ENCODE measurements at places on chromosomes 3 and 15. TPM values are rescaled to one million over a fixed set of nuclear protein-coding genes. Genes with fewer than 3 reads are reported as not detected.

GRCh38 chr3:29503958-29504357 is 223.1 kb downstream of the RBMS3 start:
- no peak for DNase-seq
- H3K4me1 ChIP-seq, result no peaks in the 10 kb centered on the region
- no peak overlapping the region for H3K27ac ChIP-seq
- no peaks in the 10 kb centered on the region for H3K27me3 ChIP-seq
- no peaks in the 10 kb centered on the region for H3K36me3 ChIP-seq
- H3K4me3 ChIP-seq, result no peak overlapping the region

The FRMD5 gene
- total RNA-seq, result 10.1 TPM

The HRG gene
- total RNA-seq, result not detected

GRCh38 chr15:81054236-81054635 is 53.5 kb downstream of the TLNRD1 start:
- no peak overlapping the region for H3K4me3 ChIP-seq
- no peaks in the 10 kb centered on the region for H3K4me1 ChIP-seq
- H3K36me3 ChIP-seq, result no peaks in the 10 kb centered on the region
- no peak overlapping the region for H3K27ac ChIP-seq
- no peaks in the 10 kb centered on the region for H3K27me3 ChIP-seq
- DNase-seq, result no peak

GRCh38 chr3:23959135-23959900 is 14.2 kb downstream of the NR1D2 start:
- peaks cover 10% of the 10 kb centered on the region for H3K36me3 ChIP-seq
- 0 out of 2 replicates have a peak overlapping the region, but pooled peaks have one; percentile 17 for H3K27ac ChIP-seq

DNA sequence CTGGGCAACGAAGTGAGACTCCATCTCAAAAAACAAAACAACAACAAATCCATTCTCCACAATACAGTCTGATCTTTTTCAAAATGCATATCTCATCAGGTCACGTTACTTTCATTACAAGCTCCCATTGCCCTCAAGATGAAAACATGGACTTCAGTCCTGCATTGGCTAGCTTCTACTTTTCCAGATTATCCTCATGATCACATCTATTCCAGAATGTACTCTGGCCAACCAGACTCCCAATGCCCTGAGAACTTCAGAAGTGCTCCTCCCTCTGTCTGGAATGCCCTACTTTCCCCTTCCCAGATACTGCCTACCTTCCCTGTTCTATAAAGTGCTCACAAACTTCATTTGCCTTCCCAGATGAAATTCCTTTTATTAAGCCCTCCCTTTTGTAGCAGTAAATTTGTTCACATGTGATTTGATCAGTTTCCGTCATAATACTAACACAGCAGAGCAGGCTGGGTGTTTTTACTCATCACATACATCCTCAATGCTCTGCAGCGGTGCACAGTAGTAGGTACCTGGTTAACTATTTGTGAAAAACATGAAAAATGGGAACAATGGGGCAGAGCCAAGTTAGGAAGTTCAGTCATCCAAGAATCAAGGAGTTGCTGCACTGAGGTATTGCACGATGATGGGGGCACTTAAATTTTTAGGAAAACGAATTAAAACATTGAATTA is 5.3 kb downstream of the RPL22L1 start:
- DNase-seq, result peak; percentile 18
- H3K27me3 ChIP-seq, result no peaks in the 10 kb centered on the region
- peak overlapping the region; percentile 84 for H3K27ac ChIP-seq
- peaks cover 31% of the 10 kb centered on the region for H3K36me3 ChIP-seq
- H3K4me1 ChIP-seq, result peaks cover 18% of the 10 kb centered on the region

DNA sequence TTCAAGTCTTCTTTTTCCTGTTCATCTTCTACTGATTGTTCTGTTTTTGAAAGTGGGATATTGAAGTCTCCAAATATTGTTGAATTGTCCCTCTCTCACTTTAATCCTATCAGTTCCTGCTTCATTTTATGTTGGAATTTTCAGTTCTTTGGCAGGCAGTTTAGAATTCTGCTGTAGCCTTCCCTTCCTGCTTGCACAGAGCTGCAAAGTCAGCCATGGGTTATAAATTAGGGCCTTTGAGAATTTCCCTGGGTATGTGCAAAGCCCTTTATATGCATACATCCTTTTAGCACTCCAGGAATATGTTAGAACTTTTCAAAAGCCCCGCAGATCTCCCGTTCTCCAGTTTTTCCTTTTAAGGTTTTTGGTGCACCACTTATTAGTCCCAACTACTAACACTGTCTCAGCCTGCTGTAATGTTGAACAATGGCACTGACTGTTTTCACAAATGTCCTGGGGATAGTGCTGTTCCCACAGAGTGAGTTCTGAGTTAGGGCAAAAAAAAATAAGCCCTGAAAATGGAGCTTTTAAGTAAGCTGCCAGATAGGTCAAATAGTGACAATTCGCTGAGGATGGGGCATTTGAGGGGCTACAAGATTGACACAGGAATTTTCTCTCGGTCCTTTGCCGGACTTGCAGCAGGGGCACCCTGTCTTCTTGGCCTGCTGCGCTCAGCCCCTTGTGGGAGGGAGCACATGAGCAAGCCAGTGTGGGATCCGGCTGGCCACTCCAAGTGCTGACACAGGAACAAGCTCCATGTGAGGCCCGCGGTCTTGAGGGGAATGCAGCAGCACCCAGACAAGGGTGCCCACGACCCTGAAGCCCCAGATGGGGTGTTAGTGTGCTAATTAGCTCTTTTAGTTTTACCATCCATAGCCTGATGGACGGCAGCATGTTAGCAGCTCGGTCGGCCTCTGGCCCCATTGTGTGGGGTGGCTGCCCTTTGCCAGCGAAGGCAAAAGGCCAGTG is 96.0 kb downstream of the VPS8 start:
- peak overlapping the region; percentile 95 for H3K27ac ChIP-seq
- no peaks in the 10 kb centered on the region for H3K27me3 ChIP-seq
- H3K36me3 ChIP-seq, result peaks cover 10% of the 10 kb centered on the region

DNA sequence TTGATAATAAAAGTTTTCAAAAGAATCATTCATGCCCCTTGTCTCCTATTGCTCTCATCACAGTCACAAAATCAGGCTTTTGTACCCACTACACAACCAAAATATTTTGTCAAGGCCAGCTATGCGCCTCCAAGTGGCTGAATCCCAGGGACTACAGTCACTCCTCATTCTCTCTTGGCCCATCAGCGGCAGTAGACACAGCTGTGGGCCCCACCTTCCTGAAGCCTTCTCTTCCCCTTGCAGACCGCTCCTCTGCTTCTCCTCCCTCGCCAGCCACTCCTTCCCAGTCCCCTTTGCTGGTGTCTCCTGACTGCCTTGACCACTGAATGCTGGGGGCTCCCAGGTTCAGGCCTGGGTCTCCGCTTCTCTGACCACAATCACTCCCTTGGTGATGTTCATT is 52.1 kb downstream of the LSM3 start:
- no peak overlapping the region for H3K4me3 ChIP-seq
- no peak overlapping the region for H3K27ac ChIP-seq
- no peaks in the 10 kb centered on the region for H3K36me3 ChIP-seq
- peaks cover 5% of the 10 kb centered on the region for H3K4me1 ChIP-seq
- H3K27me3 ChIP-seq, result no peaks in the 10 kb centered on the region
- no peak for DNase-seq

DNA sequence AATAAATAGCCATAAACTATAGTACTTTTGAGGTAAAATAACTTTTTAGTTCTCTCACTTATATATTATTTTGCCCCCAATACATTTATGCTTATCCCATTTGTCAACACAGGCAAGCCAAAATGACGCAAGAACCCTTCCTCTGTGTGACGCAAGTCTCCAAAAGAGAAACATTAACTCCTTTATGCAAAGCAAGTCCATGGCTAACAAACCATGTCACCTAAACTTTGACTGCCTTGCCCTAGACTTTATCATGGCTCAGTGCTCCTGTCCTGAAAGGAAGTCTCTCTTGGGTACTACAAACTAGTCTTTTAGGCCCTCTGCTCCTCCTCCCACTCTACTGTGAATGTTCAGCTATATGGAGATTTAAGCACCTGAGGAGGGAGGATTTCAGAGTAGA is 230.5 kb downstream of the UNC13C start:
- DNase-seq, result no peak
- no peak overlapping the region for H3K4me3 ChIP-seq
- H3K27ac ChIP-seq, result no peak overlapping the region
- 0 out of 2 replicates have a peak, but pooled peaks cover 6% of the 10 kb centered on the region for H3K36me3 ChIP-seq
- H3K4me1 ChIP-seq, result no peaks in the 10 kb centered on the region

The CLDN18 gene
- not detected for total RNA-seq

DNA sequence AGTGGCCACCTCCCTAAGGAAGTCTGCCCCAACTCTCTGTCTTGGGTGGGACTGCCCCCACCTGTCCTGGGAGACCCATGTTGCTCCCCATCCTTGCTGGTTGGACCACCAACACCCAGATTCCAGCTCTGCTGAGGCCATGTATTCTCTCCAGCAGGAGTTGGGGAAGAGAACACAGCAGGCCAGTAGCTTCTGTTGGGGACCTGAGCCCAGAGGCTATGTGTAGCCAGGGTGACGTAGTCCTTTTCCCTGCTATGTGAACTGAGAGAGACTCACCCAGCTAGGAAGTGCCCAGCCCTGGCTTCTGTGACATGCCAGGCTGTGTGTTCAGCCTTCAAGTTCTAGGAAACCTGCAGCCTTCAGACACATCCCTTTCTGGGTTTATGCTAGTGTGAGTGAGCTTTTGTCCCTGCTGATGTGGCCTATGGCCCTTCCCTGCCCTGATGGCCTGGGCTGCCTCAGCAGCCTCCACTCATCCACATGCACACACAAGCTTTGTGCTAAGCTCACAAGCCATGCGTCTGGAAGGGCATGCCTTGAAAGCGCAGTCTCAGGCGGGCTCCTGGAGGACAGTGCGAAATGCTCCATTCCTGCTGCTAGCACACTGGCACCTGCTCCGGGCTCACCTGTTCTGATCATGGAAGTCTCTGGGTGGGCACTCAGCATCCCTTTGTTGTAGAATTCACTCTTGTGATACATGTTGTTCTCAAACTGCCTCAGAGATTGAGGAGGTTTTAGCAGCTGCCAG is 42.6 kb downstream of the KY start:
- no peaks in the 10 kb centered on the region for H3K36me3 ChIP-seq
- no peak overlapping the region for H3K27ac ChIP-seq
- no peaks in the 10 kb centered on the region for H3K27me3 ChIP-seq
- no peak for DNase-seq
- no peak overlapping the region for H3K4me3 ChIP-seq

The FAM174B gene
- total RNA-seq, result 25.1 TPM

GRCh38 chr3:157088601-157089454 is 71.1 kb downstream of the CCNL1 start:
- H3K27ac ChIP-seq, result peak overlapping the region; percentile 94
- no peaks in the 10 kb centered on the region for H3K36me3 ChIP-seq
- H3K4me1 ChIP-seq, result peaks cover 29% of the 10 kb centered on the region
- peak overlapping the region; percentile 68 for H3K4me3 ChIP-seq

The RBP2 gene
- total RNA-seq, result not detected

Data from GM23338 (cell line).